ENCODE measurements at places on chromosomes 6 and 20.
A peak's percentile ranks its signal among the peaks of the same experiment; 100 is the strongest.

GRCh38 chr6:119037941-119038623, 40.4 kb downstream of the FAM184A start:
- DNase-seq, result peak; percentile 87

DNA sequence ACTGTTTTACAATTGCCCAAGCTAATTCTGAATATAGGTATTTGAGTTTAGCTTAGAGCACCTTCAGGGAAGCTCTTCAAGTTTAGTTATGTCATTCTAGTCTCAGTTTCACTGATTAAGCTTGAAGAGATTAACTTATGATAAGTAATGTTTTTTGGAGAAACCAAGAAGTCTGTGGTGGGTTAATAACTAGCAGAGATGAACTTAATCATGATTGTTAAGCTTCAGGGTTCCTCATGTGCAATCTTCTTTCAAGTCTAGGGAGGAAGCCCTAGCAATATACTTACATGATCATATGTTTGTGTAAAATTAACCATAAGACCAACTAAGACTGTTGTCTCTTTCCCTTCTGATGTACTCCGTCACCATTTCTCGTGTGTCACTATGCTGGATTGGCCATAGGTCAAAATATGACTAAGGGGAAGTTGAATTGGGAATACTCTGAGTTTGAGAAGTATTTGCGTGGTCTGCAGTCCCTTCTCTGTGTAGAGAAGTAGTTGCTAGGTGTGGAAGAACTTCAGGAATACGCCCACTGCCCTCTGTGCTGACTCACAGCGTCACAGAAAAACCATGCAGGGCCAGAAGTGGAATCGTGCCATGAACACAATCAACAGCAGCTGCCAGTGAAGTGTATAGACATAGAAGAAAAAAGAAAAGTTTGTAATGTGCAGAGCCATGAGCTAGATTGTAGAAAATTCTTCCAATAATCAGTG, 88.3 kb downstream of the SH3BGRL2 start:
- DNase-seq, result no peak

DNA sequence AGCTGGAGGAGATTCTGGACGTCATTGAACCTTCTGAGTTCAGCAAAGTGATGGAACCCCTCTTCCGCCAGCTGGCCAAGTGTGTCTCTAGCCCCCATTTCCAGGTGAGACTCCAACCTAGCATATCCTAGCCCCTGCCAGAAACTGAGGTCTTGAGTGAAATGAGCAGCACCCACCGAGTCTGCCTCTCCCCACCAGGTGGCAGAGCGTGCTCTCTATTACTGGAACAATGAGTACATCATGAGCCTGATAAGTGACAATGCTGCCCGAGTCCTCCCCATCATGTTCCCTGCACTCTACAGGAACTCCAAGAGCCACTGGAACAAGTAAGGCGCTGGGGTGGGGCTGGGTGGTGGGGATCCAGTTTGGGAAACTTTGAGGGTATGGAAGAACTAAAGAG, 4.6 kb downstream of the MEA1 start:
- DNase-seq, result peak; percentile 72

GRCh38 chr6:122652431-122652830, 42.2 kb downstream of the PKIB start:
- DNase-seq, result peak; percentile 54

- DNase-seq, result no peak
Measured at GRCh38 chr6:44064948-44065272, 62.3 kb downstream of the MRPL14 start.

GRCh38 chr6:25384967-25385366, 105.8 kb downstream of the CARMIL1 start:
- no peak for DNase-seq

DNA sequence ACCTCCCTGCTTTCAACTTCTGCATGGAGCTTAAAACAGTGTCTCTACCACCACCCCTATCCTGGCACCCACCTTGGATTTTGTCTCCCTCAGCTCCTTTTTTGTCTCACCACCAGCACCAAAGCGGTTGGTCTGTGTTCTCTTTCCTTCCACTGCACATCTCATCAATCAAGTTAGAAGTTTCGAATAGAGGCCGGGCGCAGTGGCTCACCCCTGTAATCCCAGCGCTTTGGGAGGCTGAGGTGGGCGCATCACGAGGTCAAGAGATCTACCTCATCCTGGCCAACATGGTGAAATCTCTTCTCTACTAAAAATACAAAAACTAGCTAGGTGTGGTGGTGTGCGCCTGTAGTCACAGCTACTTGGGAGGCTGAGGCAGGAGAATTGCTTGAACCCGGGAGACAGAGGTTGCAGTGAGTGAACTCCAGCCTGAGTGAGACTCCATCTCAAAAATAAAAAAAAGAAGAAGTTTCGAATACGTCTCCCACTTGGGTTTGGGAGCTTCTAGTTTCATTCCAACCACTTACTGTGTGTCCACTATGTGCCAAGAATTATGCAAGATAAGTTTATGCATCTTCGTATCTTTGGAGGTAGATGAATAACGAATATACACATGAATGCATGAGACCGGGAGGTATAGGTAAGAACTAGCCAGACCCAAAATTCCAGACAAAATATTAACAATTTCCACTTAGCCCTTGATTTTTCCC, 5.9 kb downstream of the PCED1A start:
- no peak for DNase-seq

Measured in NCI-H82 (cell line).